ENCODE measurements at places on chromosomes 4 and X. TPM values are rescaled to one million over a fixed set of nuclear protein-coding genes. Genes with fewer than 3 reads are reported as not detected.

GRCh38 chr4:55510685-55511084, 36.0 kb downstream of the CLOCK start:
- H3K36me3 ChIP-seq = no peaks in the 10 kb centered on the region
- DNase-seq = no peak
- no peaks in the 10 kb centered on the region for H3K27me3 ChIP-seq
- H3K27ac ChIP-seq = no peak overlapping the region
- no peaks in the 10 kb centered on the region for H3K4me1 ChIP-seq

DGKQ gene
- total RNA-seq = 12.7 TPM

GRCh38 chrX:44922980-44923379, 50.0 kb downstream of the KDM6A start:
- H3K27ac ChIP-seq = no peak overlapping the region
- no peaks in the 10 kb centered on the region for H3K4me1 ChIP-seq
- no peaks in the 10 kb centered on the region for H3K27me3 ChIP-seq
- no peak overlapping the region for H3K4me3 ChIP-seq

DNA sequence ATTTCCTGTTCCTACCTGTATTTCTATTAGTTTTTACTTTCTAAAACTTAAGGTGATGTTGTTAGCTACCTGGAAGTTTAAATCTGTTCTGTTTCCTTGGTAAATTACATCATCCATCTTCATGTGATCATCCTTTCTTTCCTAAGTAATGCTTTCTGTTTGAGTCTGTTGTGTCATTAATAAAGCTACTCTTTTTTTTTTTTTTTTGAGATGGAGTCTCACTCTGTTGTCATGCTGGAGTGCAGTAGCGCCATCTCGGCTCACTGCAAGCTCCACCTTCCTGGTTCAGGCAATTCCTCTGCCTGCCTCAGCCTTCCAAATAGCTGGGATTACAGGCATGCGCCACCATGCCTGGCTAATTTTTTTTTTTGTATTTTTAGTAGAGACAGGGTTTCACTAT, 73.3 kb downstream of the FIP1L1 start:
- H3K4me1 ChIP-seq = no peaks in the 10 kb centered on the region
- DNase-seq = no peak
- peak overlapping the region; percentile 69 for H3K27ac ChIP-seq
- H3K36me3 ChIP-seq = no peaks in the 10 kb centered on the region

CLCN5 gene
- total RNA-seq = 8.8 TPM

- H3K36me3 ChIP-seq = no peaks in the 10 kb centered on the region
- H3K4me3 ChIP-seq = no peak overlapping the region
- no peaks in the 10 kb centered on the region for H3K4me1 ChIP-seq
- no peaks in the 10 kb centered on the region for H3K27me3 ChIP-seq
Observed at GRCh38 chrX:39853417-39854030, 244.2 kb downstream of the BCOR start.

- no peaks in the 10 kb centered on the region for H3K27me3 ChIP-seq
- DNase-seq = no peak
- no peaks in the 10 kb centered on the region for H3K4me1 ChIP-seq
- no peak overlapping the region for H3K4me3 ChIP-seq
- no peak overlapping the region for H3K27ac ChIP-seq
Observed at GRCh38 chr4:80876810-80877209, 153.7 kb upstream of the BMP3 start.

GATA1 gene
- total RNA-seq = not detected

DNA sequence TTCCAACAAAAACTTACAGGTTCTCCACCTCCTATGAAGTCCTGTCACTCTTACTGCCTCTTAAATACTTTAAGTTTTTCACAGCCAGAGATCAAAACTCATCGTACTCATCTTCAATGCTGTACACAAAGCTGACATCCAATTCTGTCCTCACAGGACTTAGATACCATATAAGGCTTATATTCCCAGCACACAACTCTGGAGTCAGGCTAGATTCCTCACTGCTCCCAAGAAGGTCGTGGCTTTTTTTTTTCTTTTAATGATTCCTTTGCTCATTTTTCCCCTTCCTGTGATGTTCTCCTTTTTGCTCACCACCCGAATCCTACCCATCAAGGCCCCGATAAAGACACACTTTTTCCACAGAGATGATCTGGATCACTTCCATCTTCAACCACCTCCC, 914 bp downstream of the TRAPPC2 start:
- peak overlapping the region; percentile 61 for H3K4me3 ChIP-seq
- DNase-seq = no peak
- H3K4me1 ChIP-seq = no peaks in the 10 kb centered on the region
- H3K27ac ChIP-seq = peak overlapping the region; percentile 87
- no peaks in the 10 kb centered on the region for H3K36me3 ChIP-seq

GRCh38 chr4:21856754-21857153, 91.8 kb downstream of the KCNIP4 start:
- H3K4me1 ChIP-seq = no peaks in the 10 kb centered on the region
- DNase-seq = no peak
- H3K36me3 ChIP-seq = no peaks in the 10 kb centered on the region
- no peak overlapping the region for H3K27ac ChIP-seq
- no peaks in the 10 kb centered on the region for H3K27me3 ChIP-seq

DNA sequence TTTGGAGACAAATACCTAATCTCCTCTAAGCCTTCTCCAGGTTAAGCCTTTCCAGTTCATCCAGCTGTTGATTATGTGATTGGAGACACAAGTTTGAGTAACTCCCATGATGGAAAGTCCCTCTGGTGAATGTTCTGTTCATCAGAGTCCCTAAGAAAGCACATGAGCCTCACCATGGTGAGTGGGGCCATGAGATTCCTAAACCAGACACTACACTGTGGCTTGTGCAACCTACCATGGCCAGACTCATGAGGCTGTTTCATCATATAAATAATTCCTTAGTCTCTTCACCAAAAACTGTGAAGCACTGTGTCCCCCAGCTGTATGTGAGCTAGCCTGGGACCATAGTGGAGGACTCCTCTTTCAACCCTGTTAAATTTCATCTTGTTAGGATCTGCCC, 14.4 kb downstream of the PKD2 start:
- peak overlapping the region; percentile 99 for H3K27ac ChIP-seq
- H3K4me3 ChIP-seq = no peak overlapping the region
- DNase-seq = peak; percentile 59
- H3K27me3 ChIP-seq = no peaks in the 10 kb centered on the region

DNA sequence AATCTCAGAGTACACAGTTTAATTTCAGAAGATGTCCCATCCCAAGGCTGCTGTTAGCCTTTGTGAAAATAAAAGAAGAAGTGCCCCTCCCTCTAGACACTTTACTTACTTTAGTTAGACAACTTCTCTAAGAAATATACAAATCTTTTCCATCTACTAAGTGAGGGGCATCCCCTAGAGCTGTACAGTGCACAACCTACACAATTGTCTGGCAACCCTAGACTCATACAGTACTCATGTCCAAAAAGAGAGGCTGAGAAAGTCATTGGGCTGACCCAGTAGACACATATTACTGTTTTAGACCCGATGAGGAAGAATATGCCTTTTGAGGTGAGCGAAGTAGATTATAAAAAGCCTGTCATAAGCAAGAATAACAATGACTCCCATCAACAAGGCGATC, 297.6 kb downstream of the IDS start:
- H3K36me3 ChIP-seq = no peaks in the 10 kb centered on the region
- H3K27ac ChIP-seq = no peak overlapping the region
- no peaks in the 10 kb centered on the region for H3K27me3 ChIP-seq

- no peaks in the 10 kb centered on the region for H3K27me3 ChIP-seq
- no peak for DNase-seq
- H3K4me3 ChIP-seq = no peak overlapping the region
- no peak overlapping the region for H3K27ac ChIP-seq
- H3K4me1 ChIP-seq = no peaks in the 10 kb centered on the region
Observed at GRCh38 chr4:156578713-156579112, 392.9 kb downstream of the PDGFC start.

- DNase-seq = no peak
- no peak overlapping the region for H3K27ac ChIP-seq
- H3K36me3 ChIP-seq = no peaks in the 10 kb centered on the region
Observed at GRCh38 chr4:27463816-27464215, 603.2 kb downstream of the STIM2 start.
